ENCODE measurements at places on chromosomes 11 and 22.

- DNase-seq = peak; percentile 31
Measured at GRCh38 chr11:90747057-90747456, 524.2 kb upstream of the CHORDC1 start.

- DNase-seq = no peak
Measured at GRCh38 chr11:44992181-44992582, 41.5 kb upstream of the TP53I11 start.

DNA sequence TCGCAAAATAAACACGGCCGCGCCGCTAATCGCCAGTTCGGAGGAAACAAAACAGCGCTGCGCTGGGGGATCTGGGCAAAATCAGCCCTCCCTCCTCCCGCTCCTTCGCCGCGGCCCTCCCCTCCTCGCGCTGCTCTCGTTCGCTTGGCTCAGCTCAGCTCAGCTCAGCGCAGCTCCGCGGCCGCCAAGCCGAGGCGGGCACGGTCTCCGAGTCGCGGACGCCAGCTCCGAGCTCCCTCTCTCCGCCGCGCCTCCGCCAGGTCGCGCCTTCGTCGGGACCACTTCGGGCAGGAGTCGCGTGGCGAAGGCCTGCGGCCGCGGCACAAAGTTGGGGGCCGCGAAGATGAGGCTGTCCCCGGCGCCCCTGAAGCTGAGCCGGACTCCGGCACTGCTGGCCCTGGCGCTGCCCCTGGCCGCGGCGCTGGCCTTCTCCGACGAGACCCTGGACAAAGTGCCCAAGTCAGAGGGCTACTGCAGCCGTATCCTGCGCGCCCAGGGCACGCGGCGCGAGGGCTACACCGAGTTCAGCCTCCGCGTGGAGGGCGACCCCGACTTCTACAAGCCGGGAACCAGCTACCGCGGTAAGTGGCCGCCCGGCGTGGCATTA, at the start of gene SPON1:
TSS of gene SPON1 (plus strand) at position 162 of the 607 bp plus-strand sequence. CDS start at position 344, 182 bp downstream.
- DNase-seq = no peak

- no peak for DNase-seq
Measured at GRCh38 chr11:130649801-130650200, 201.4 kb downstream of the ADAMTS15 start.

DNA sequence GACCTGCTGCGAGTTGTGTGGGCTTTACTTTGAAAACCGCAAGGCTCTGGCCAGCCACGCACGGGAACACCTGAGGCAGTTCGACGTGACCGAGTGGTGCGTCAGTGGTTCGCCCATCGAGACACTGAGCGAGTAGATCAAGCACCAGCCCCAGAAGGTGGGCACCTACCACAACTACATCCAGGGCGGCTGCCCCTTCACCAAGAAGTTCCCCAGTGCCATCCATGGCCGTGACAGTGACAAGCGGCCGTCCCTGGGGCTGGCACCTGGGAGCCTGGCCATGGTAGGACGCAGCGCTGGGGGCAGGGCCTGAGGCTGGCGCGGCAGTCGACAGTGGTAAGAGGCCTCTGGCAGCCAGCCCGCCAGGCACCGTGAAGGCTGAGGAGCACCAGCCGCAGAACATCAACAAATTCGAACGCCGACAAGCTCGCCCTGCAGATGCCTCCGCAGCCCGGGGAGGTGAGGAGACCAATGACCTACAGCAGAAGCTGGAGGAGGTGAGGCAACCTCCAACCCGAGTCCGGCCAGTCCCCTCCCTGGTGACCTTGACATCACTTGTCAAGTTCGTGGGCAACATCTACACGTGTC, 545.2 kb upstream of the CCDC179 start:
- DNase-seq = no peak

DNA sequence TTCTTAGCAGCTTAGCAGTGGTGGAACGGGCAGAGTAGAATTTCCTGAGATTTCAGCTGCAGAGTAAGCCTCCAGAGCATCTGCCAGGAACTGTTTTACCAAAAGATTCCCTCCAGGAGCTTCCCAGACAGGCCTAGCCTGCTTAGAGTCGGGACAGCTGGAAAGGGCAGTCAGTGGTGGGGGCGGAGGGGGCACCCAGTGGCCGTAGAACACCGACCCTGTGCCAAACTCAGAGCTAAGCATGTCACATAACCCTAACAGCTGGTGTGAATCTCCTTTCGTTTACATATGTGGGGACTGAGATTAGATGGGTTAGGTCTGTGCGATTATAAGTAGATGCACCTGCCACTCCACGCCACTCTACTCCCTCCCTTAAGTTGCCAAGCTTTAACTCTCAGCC, 80.0 kb upstream of the CRTAM start:
- no peak for DNase-seq

DNA sequence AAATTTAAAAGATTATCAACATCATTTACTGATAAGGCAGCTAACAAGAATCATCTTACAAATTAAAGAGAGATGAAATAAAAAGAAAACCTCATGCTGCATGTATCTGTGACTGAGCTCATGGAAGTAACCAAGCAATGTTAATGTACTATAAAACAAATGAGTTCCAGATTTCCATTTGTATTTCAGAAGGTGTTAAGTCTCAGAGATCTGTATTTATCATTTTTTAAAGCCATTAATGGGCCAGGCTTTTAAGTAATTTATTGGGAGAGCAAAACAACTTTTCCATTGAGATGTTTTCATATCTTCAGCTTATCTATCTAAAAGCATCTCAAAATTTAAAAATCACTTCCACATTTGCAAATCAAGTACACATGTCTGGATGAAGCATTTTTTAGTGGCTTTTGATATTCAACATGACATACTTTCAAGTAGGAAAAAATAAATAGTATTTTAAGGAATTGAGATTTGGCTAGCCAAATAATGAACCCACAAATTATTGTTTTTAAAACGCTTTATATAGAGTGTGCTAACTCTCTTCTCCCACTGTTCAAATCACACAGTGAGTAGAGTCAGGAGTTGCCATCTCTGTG, 17.9 kb upstream of the BBOX1 start:
- no peak for DNase-seq

GRCh38 chr11:107916671-107917241, 11.5 kb upstream of the RAB39A start:
- no peak for DNase-seq

DNA sequence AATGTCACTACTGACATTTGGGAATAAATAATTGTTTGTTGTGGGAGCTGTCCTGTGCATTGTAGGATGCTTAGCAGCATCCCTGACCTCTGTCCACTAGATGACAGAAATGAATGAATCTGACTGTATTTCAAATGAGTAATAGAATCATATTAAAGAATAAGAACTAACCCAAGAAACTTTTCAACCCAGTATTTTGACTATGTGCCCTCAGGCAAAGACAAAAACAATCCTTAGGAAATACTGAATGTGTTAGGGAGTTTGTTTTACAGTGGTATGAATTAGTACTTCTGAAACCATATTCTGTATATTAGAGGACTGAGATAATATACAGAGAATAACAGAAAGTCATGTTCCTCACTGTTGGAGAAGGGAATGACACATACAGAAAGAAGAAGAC, 320.9 kb upstream of the PITPNB start:
- no peak for DNase-seq

GRCh38 chr11:59418156-59418555, 8.1 kb downstream of the OR5A2 start:
- DNase-seq = no peak

DNA sequence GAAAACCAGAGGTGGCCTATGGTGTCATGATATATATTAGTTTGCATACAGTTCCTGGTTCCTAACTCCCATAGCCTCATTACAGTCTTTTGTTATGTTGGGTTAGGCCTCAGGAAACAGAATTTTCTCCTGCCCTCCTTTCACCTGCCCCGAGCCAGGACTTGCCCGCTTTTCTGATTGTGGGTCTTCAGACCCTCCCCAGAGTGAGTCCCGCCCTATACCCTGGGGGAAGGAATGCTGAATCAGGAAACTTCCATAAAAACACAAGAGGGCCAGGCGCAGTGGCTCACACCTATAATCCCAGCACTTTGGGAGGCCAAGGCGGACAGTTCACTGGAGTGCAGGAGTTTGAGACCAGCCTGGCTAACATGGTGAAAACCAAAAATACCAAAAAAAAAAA, 70.9 kb downstream of the SLC35F2 start:
- DNase-seq = no peak

DNA sequence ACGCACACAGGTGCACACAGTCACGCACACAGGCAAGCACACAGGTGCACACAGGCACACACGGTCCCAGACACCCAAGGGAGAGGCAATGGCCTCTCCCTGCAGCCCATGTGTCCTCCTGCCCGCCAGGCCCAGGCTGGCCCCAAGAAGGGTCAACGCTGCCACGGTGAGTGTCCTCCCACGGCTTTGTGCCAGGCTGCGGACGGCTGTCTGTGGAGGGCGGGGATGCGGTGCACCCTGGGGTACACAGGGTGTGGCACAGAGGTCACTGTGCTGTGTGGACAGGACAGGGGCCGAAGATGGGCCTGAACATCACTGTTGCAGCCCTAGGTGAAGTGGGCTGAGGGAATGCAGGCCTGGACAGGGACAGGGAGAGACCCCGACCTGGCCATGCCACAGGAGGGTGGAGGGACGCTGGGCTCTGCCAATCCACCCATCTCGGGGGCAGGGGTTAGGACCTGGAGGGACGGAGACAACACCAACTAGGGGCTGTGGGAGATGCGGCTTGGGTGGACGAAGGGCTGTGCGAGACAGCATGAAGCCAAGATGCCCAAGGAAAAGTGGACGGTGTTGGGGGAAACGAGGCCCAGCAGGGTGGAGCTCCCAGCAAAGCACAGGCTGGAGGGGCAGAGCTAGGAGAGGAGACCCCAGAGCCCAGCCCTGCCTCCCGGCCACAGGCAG, 523.8 kb downstream of the BRD1 start:
- DNase-seq = no peak

DNA sequence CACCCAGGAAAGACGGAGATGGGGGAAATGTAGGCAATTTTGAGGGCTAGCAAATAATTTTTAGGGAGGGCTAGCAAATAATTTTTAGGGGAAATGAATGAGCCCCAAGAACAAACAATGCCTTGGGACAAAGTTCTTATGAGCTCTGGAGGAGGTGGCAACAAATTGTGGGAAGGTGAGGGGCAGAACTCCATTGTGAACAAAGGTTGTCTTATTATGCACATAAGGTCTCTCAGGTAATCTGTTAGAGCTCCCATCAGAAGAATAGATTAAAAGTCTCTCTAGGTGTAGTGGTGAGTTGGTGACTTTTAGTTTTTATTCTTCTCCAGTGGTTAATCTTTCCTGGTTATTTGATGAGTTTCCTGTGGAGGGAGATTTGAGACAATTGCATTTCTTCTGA, 2.4 kb upstream of the PRPF19 start:
- DNase-seq = no peak

- DNase-seq = no peak
Measured at GRCh38 chr22:49066619-49067018, 761.1 kb downstream of the BRD1 start.

DNA sequence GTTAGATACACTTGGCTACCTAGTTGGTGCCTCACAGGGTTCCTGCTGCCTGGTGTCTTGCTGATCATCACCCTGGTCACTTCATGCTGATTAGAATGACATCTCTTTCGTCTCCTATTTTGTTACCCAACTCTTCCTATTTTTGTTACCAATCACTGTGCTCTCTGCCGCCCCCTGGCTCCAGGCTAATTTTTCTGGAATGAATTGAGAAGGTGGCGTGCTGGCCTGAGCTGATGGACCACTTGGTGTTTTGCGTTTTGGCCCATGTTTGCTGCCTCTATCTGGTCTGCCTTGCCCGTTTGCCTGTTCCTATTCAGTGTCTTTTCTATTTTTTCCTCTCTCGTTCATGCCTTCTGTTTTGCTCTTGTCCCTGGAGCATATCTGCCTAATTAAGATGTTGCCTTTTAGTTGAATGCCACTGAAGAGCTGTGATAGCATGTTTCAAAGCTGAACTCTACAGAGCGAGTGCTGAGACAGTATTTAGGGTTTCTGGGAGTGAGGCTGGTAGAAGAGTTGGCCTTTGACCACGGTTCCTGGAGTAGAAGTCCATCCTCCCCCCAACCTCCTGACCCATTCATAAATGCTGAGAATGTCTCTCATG, 5.9 kb upstream of the ATF4 start:
- DNase-seq = no peak

DNA sequence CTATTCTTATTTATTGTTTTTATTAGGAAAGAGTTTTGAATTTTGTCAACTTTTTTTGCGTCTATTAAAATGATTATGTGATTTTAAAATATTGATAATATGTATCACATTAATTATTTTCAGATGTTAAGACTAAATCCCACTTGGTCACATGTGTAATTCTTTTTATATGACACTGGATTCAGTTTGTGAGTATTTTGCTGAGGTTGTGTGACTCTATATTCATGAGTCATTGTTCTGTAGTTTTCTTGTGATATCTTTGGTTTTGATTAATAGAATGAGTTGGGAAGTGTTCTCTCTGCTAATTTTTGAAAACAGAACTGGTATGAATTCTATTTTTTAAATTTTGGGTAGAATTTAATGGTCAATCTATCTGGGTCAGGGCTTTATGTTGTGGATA, 317.9 kb downstream of the ETS1 start:
- DNase-seq = peak; percentile 17

DNA sequence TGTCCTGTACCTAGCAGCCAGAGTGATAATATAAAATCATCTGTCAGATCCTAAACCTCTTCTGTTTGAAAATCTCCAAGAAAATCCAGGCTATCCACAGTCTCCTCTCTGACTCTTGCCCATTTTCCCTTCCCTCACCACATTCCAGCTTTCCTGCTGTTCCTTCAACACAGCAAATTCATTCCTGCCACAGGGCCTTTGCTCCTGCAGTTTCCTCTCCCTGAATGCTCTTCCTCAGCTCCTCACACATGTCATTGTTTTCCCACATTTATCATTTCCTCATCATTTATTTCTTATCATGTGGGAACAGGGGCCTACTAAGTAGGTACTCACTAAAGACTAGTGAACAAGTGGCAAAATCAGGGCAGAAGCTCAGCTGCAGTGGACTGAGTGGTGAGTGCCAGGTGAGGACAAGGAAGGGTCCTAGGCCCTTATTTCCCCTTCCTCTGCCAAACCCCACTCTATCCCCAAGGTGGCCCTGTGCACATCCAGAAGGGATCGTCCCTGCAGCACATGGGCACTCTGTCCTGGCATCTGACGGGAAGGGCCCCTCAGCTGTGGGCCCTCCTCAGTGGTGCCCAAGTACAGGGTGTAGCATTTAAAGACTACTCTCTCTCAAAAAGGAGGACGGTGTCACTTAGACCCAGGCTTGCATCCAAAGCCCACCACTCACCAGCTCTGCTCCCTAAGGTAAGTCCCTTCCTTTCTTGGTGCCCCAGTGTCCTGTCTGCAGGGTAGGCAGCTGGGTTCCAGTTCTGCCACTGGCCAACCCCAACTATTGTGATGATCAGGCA, 2.0 kb downstream of the LRRC32 start:
- no peak for DNase-seq

DNA sequence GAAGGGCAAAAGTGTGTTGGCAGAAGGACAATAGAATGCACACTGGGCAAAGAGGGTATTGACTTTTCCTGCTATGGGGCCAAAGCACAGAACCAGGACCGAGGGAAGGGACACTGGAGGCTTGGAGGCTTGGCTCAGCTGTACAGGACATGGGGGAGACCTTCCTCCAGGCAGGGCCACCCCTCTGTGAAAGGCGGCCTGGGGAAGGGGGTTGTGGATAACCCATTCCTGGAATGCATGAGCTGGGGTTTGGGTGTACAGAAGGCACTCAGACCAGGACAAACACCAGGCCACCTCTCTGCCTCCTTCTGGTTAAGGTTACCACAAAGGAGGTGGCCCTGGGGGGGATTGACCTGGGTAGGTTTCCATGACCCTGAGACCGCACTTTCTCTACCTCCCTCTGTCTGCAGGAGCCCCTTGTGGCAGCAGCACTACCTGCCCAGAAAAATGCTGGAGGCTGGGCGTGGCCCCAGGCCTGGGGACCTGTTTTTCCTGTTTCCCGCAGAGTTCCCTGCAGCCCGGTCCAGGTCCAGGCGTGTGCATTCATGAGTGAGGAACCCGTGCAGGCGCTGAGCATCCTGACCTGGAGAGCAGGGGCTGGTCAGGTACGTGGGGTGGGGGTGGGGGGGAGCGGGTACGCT, 9.6 kb downstream of the P2RY2 start:
- no peak for DNase-seq
